ENCODE measurements at places on chromosomes 5 and 9.

DNA sequence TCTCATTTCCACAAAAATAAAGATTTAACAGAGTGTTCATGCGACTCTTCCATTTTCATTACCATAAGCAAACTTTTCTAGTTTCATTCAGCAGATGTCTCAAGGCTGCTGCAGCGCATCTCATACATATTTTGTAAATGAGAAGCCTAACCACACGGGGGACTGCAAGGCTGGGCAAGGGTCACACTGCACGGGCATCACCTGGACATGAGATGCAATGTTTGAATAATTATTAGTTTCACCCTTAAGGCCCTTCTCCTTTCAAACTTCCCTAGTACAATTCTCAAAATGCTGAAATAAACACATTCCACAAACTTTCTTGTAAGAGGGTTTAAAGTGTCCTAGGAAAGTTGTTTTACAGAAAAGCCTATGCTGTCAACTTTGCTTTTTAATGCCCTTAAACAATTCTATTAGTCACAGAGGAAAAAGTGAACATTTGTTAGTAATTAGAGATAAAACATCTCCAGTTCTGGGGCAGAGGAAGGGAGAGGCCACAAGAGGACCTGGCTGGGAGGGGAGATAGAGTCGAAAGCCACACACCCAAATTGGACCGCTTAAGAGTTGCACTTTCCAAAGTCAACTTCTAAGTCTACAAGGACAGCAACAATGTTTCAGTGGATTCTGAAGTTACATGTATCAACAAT lies 1.3 kb downstream of the DENND1A start:
- no peak for DNase-seq

GRCh38 chr5:1129711-1130055 lies 17.8 kb upstream of the SLC12A7 start:
- DNase-seq: no peak

DNA sequence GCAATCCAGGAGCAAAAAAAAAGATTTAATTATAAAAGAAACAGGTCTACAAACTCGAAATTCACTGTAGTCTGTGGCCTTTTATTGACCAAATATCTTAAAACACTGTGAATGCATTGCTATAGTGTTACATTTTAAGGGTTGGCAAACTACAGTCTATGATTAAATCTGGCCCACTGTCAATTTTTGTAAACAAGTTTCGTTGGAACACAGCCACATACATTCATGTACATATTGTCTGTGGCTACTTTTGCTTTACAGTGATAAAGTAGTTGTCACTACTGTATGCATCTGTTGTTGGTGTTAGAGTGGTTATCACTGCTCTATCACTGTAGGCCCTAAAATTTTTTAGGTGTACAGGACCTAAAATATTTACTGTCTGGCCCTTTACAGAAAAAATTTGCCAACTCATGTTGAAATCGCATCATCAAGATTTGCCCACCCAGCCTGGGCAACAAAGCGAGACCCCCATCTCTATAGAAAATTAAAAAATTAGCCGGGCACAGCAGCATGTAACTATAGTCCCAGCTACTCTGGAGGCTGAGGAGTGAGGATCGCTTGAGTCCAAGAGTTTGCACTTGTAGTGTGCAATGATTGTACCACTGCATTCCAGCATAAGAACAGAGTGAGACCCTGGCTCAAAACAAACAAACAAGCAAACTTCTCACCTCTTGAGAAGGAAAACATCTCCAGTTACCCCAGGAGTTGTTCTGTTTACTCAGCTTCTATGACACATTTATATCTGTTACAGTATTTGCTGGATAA lies 89.0 kb downstream of the ERBIN start:
- DNase-seq: no peak

GRCh38 chr5:108168915-108169314 lies 213.0 kb downstream of the FBXL17 start:
- DNase-seq: no peak

DNA sequence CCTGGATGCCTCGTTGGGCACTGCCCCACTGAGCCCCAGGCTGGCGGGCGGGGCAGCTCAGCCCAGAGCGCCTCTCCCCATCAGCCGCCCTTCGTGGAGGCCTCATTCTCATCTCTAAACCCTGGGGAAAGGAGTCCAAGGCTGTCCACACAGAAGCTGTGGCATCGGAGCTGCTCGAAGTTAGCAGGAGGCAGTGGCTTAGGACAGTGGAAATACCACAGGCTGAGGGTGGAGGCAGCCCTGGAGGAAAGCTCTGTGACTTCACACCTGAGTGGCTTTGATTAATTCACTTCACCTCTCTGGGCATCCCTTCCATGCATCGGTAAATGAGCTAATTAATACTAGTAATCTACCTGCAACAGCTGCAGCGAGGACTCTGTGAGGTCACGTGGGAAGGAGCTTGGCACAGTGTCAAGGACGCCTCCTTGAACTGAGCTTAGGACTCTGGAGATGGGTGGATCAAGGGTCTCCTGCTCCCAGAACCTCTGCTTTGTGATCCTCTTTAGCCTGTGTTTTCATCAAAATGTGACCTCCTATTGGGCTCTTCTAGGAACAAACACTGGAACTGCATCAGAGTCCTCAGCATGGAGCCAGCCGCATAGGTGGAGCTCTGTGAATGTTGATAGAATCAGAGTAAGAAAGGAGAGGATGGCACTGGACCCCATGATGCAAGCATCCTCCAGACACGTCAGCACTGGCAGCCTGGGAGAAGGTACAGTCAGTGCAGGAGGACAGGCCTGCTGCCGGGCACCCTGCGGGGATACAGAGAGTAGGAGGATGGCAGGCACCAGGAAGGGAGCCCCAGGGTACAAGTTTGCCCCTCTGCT lies 842 bp upstream of the ANGPTL2 start:
- no peak for DNase-seq

DNA sequence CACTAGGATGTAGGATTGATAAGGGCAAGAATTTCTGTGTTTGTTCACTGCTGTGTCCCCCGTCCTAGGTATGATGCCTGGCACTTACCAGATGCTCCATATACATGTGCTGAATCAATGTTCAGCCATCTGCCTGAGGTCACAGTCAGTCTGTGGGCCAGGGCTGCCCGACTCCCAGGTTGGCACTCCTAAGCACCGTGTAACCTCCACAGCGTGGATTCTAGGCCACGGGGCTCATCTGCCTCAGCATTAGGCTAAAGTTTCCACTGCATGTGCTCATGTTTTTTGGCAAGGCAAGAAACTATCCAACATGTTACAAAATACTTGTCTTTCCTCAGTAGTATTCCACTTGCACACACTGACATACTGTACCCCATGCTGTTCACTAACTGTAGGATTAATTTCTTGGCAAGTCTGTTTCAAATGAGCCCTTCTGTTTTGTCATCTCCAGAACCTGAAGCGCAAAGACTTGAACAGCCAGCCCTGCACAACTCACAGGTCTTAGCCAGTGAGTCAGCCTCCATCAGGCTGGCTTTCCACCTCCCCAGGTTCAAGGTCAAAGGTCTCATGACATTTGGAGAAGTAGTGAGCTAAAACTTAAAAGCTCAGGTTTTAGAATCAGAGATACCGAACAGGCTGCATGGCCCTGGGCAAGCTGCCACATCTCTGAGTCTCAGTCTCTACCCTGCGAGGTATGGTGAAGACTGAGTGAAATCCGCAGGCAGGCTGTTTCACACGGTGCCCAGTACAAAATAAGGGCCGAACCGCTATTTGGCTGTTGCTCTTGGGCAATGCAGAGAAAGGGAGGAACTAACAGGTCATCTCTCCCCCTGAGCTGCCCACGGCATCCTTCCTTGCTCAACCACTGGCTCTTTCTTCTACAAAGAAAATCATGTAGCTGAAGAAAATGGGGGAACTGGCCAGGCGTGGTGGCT lies 7.2 kb downstream of the TOR1A start:
- no peak for DNase-seq

DNA sequence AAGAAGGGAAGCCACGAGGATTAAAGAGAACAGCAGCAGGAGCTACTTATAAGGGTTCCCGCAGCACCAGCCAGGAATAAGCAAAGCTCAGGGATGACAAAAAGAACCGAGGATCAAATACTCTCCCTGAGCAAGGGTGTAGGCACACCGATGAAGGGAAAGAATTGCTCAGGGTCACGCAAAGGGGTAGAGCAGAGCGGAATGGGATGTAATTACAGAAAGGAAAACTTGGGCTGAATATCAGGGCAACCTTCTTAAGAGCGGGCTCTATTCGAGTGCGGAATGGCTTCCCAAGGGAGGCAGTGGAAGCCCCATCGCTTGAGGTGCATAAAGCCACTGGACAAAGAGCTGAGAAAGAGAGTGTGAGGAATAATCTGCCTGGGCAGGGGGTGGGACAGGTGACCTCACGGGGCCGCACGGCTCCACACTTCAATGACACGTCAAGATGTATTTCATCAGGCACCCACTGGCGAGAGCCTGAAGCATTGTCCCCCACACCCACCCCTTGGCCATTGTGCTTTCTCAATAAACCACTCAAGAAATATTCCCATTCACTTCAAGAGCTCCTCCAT lies 162.2 kb downstream of the EBF1 start:
- no peak for DNase-seq

GRCh38 chr9:109934857-109935215 lies 154.8 kb downstream of the PALM2AKAP2 start:
- DNase-seq: no peak

DNA sequence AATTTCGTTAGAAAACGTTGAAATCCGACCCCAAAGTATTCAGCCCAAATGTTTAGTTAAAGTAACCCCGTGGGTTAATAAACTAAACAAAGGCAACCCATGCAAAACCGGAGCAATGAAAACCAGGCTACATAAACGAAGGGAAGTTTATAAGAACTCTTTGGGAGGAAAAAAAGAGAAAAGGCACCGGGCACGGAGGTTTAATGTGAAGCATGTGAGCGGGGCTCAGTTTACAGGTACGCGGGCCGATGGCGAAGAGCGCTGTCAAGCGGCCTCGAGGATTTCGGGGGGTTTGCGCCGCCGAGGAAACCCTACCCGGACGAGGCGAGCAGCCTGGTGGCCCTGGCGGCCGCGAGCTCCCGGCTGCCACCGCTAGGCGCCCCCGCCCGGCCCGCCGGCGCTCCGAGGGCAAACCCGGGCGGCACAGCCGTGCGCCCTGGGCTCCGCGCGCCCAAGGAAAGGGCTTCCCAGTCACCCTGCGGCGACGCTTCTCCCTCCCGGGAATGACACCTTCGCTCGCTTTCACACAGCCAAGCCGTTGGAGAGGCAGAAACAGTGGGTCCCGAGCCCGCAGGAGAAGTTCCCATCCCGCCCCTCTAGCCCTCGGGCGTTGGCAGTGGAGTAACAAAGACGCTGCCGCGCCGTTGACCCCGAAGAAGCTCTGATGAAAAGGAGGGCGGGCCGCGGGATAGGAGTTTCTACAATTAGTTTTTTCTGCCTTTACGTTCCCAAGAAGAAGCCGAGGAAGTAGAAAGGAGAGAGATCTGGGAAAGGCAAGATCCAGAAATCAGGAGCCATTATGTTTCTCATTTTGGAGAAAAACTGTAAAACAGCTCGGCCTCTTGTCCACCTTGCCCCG lies 126.0 kb downstream of the TMEM174 start:
- DNase-seq: no peak
